CMK (cell line): ENCODE measurements at places on chromosomes 5 and 9.

DNA sequence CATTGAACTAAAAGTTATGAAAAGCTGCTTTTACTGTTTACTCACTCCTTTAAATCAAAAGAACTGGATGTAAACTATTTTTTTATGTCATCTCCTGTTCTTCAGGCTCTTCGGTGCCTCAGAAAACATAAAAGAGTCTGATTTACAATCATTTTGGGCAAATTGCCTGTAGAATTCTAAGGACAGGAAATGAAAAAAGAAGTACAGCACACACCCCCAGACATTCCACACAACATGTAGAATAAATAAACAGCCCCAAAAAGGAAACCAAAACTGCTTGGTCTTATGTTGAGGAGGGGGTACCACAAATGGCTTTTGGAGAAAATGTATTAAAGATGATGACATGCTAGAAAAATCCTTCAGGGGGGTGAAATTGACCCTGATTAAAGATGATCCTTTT lies 57.2 kb downstream of the ITGA1 start:
- no peak for DNase-seq

DNA sequence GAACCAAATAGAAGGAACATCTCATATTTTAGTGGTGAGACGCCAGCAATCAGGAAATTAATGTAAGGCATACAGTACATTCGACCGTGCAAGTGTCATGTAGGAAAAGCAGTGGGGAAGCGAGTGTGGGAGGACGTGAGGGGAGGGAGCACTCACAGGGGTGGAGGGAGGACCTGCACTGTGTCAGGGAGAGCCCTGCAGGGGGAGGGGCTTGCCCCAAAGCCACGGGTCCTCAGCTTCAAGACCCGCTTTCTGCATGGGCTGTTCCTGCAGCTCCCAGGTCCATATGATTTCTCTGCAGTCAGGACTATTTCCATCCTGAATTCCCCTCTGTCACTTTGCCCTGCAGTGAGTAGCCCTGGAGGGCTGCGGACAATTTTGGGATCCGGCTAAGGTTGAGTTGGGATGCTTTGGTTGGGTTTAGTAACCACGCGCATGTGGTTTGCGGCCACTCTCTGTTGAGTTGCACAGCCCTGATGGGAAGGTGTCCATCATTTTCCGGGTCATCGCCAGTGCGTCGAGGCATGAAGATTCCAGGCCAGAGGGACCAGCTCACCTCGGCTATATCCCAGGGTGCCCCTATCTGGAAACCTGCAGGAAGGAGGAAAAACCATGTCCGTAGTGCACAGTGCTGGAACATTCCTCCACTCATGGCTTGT lies 61.9 kb downstream of the IRX1 start:
- no peak for DNase-seq

GRCh38 chr5:157067005-157067404 lies 8.1 kb upstream of the HAVCR1 start:
- DNase-seq = no peak

DNA sequence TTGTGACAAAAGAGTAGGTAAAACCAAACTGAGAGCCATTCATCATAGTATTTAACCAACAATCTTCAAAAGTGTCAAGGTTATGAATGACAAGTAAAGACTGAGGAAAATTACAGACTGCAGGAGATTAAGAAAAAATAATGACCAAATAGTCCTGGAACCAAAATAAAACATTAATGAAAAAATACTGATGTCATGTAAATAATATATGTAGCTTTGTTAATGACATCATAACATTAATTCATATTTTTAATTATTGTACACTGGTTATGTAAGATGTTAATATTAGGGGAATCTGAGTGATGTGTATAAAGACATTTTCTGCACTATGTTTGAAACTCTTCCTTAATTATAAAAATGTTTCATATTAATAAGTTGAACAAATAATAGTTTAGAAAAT lies 436.7 kb downstream of the CYLC2 start:
- no peak for DNase-seq
